Cortex of kidney (tissue), 1 donor: ENCODE measurements at places on chromosomes 12 and 14.

- DNase-seq = no peak
Measured at GRCh38 chr14:55562135-55562534, 17.9 kb upstream of the KTN1 start.

DNA sequence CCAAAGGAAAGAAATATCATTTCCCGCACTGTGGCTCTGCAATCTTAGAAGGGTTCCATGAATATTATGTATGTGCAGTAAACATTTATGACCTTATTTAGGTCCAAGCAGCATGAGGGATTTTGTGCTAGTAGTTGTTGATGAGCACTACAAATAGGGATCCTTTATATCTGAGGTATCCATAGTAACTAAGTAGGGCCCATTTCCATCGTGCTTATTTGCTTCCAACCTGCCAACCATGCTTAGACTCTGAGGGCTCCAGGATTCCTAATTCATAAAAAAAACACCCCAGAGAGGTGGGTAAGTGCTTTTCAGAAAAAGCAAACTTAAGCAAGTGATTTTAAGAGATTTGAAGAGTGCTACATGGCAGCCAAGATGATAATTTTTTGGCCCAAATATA is 39.7 kb downstream of the HMGA2 start:
- DNase-seq = no peak

DNA sequence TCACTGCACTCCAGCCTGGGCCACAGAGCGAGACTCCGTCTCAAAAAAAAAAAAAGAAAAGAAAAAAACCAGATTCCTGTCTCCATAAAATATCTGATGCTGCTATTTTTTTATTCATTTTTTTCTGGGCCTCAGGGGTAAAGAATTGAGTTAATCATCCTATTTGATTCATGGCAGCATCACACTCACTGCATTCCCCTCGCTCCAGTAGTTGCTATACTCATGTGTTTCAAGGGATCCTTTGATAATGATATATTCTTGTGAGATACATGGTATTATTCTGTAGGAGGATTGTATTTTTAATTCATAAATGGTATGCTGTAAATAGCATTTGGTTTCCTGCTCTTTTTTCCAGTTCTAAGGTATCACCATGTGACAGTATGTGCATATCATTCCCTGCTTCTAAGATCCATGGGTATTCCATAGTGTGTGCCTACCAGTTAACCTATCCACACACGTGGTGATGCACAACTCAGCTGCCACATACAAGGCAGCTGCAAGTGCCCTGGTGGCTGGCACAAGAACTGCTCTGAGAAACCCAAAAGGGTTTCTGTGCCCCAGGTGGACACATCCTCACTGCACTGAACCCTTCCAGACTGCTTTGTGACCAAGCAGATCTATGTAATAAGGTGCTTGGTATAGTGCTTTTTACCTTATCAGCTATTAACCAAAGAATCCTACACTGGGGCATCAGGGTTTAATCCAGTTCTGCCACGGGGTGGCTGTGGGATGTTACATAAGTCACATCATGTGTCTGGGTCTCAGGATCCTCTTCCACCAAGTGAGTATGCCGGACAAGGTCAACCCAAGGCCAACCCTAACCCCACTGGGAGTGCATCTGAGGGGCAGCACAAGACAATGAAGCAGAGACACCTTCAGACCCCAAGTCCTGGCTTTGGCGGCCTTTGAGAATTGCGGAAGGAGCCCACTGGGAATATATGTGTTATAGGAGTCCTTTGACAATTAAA is 74.6 kb downstream of the ZFP36L1 start:
- no peak for DNase-seq

GRCh38 chr12:69475237-69475975 is 5.2 kb downstream of the FRS2 start:
- DNase-seq = no peak

DNA sequence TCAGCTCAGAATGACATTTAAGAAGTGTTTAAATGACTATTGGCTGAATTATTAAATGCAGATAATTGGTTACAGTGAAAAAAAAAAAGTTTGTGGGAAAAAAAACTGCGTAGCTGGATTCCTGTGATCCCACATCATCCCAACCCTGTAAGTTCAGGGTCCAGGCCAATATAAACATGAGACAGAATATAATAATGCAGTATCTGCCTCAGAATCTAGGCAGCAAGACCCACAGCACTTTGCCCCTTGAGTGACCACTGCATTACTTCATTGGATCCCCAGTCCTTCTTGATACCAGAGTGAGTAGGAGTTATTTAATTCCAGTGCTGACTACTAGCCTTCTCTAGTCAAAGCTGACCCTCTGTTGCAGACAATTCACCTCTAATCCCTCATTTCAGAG is 272.6 kb downstream of the CCER1 start:
- no peak for DNase-seq

- DNase-seq = no peak
Measured at GRCh38 chr12:104463368-104463767, 6.6 kb downstream of the CHST11 start.

GRCh38 chr12:54680374-54680773 is 32.2 kb upstream of the DCD start:
- DNase-seq = no peak
